Hair follicle dermal papilla cell (primary cell): ENCODE measurements at places on chromosomes 6 and 20. TPM values are rescaled to one million over a fixed set of nuclear protein-coding genes. Genes with fewer than 3 reads are reported as not detected.

The HEY2 gene
- total RNA-seq = 2.2 and 2.3 TPM in 2 replicates

The PACRG gene
- 0.24 and 1.6 TPM in 2 replicates for total RNA-seq

The MICA gene
- 25.7 and 27.1 TPM in 2 replicates for total RNA-seq

The CGA gene
- not detected in 2 replicates for total RNA-seq

The TTK gene
- 1.8 and 2.3 TPM in 2 replicates for total RNA-seq
